ENCODE measurements at places on chromosomes 5 and 9.

- no peak overlapping the region for H3K27ac ChIP-seq
- H3K4me3 ChIP-seq: no peak overlapping the region
- H3K4me1 ChIP-seq: no peaks in the 10 kb centered on the region
- no peaks in the 10 kb centered on the region for H3K36me3 ChIP-seq
- H3K27me3 ChIP-seq: no peaks in the 10 kb centered on the region
- no peak for DNase-seq
These were observed 1237.8 kb upstream of the ACO1 start for GRCh38 chr9:31146485-31147166.

- H3K4me3 ChIP-seq: no peak overlapping the region
- H3K27me3 ChIP-seq: no peaks in the 10 kb centered on the region
- DNase-seq: no peak
- no peaks in the 10 kb centered on the region for H3K36me3 ChIP-seq
- no peaks in the 10 kb centered on the region for H3K4me1 ChIP-seq
- no peak overlapping the region for H3K27ac ChIP-seq
These were observed 40.0 kb downstream of the GABRG2 start for GRCh38 chr5:162107591-162107990.

GRCh38 chr5:43530648-43531047 lies 15.7 kb upstream of the C5orf34 start:
- peaks cover 86% of the 10 kb centered on the region for H3K36me3 ChIP-seq
- H3K4me3 ChIP-seq: no peak overlapping the region
- H3K4me1 ChIP-seq: no peaks in the 10 kb centered on the region

DNA sequence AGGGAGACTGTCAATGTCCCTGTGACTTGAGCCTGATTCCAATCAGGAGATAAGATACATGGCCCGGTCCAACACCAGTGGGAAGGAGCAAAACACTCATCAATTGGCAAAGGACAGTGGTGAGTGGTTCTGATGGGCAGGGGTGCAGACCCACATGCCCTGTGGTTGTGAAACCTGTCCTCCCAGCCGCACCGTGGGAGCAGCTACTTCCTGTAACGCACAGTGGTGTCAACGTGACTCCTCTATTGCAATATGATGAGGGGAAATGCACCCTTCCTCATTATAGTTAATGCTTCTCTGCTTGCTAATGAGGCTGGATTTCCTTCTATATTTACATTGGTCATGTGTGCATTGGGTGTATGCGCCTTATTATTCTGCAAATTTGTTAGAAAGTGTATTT lies 223.0 kb downstream of the IRX1 start:
- no peak for DNase-seq
- no peak overlapping the region for H3K4me3 ChIP-seq
- no peaks in the 10 kb centered on the region for H3K36me3 ChIP-seq
- H3K27me3 ChIP-seq: no peaks in the 10 kb centered on the region

DNA sequence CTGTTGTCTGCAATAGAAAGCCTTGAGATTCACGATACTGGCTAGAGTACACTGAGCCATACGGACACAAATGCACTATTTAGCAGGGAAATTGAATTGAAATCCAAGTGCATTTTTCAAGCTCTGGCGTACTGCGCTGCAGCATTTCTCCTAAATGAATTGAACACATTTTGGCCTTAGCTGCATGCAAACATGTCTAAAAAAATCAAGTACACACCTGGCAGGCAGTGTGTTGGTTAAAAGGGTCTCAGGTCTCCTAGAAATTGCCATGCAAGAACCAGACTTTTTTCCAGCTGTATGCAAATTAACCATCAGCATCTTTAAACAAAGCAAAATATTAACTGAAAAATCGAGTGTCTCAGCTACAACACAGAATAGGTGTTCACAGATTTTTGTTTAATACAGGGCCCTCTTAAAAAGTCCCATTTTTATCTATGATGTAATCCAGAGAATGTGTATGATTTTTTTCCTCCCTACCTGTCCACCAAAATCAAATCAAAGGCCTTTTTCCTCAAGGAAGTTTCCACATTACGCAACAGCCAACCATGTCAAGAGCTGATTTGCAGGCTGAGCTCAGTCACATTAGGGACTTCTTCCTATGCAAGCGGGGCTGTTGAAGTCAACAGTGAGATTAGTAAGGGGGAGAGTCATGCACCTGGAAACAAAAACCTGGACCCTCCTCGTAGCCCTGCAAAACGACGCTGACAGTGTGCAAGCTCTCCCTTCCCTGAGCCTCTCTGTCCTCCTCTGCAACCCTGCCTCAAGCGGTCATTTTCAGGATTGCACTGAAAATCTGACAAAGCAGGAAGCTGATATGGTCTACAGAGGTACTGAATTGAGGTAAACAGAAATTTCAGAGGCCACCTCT lies 14.1 kb upstream of the SFXN1 start:
- H3K4me3 ChIP-seq: no peak overlapping the region
- no peak for DNase-seq
- no peak overlapping the region for H3K27ac ChIP-seq

- H3K36me3 ChIP-seq: no peaks in the 10 kb centered on the region
- DNase-seq: no peak
- peak overlapping the region; percentile 68 for H3K4me3 ChIP-seq
- no peaks in the 10 kb centered on the region for H3K27me3 ChIP-seq
These were observed 4.6 kb downstream of the SIT1 start for GRCh38 chr9:35646153-35646532.

DNA sequence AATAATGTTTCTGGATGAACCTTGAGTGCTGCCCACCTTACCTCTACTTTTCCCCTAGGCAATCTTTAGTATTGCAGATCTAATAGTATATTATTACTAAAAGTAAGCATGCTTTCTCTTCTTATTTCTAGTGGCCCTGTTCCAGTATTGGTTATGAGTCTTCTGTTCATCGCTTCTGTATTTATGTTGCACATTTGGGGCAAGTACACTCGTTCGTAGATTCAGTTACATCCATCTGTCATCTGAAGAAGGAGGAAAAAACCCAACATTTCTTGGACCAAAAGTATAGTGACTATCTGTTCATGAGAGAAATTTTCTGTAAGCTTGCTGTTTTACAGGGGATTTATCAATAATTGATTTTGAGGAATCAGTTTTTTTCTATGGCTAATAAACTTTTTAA lies 8.1 kb downstream of the SEC61B start:
- no peak for DNase-seq
- H3K36me3 ChIP-seq: peaks cover 76% of the 10 kb centered on the region
- H3K27ac ChIP-seq: no peak overlapping the region
- no peaks in the 10 kb centered on the region for H3K27me3 ChIP-seq
- no peak overlapping the region for H3K4me3 ChIP-seq

- no peaks in the 10 kb centered on the region for H3K36me3 ChIP-seq
- peak overlapping the region; percentile 87 for H3K27ac ChIP-seq
- H3K4me1 ChIP-seq: peaks cover 60% of the 10 kb centered on the region
- DNase-seq: peak; percentile 78
- no peaks in the 10 kb centered on the region for H3K27me3 ChIP-seq
These were observed 18.0 kb upstream of the DUSP1 start for GRCh38 chr5:172788771-172789686.
